Gastroesophageal sphincter (tissue), 4 donors: ENCODE measurements at places on chromosomes 4 and X. TPM values are rescaled to one million over a fixed set of nuclear protein-coding genes. Genes with fewer than 3 reads are reported as not detected.

DNA sequence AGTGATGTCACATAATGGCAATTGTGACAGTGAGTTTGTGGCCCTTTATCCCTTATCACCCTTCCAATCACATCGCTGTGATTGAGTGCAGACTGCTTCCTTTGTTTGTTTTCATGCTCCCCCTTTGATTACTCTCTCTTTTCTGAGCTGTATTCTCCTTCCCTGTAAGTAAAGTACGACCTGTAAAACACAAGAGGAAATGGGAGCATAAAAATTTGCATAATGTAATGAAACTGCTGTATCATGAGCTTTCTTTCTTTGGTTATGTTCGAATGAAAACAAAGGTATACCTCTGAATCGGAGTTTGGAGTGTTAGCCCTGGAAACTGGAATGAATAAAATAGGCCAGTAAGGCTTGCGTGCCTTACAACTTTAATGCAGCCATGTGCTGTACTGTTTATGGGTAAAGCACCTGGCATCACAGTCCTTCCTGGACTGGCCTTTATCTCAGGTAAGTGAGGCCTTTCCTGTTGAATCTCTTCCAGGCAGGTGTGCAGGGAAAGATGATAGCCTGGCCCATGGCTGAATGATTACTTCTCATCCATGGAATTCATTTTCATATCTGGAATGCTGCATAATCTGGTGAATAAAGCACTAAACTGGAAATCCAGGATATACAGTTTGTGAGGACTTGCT lies 26.6 kb upstream of the HS3ST1 start:
- ATAC-seq, result no peak

Gene SSX1
- not detected for total RNA-seq

- ATAC-seq, result no peak
Observed at GRCh38 chr4:70687392-70687791, 940 bp upstream of the UTP3 start.

Gene CXXC4
- total RNA-seq, result 2.4 TPM

DNA sequence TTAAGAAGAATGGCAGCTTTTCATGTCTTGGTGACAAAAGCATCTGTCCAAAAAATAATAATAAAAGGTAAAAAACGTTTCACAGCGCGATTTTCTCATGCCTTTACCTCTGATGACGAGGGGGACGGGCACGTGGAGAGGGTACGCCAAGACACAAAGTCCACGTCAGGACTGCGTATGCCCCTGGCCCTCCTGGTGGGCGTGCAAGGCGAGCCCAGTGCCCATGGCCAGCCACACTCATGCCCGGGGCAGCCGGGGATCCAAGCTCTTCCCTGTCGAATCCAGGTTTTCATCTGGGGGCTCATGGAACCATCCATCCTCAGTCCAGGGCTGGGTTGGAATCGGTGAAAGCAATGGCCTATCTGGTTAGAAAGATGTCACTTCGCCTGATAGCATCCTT lies 176.6 kb downstream of the AFAP1 start:
- ATAC-seq, result no peak

DNA sequence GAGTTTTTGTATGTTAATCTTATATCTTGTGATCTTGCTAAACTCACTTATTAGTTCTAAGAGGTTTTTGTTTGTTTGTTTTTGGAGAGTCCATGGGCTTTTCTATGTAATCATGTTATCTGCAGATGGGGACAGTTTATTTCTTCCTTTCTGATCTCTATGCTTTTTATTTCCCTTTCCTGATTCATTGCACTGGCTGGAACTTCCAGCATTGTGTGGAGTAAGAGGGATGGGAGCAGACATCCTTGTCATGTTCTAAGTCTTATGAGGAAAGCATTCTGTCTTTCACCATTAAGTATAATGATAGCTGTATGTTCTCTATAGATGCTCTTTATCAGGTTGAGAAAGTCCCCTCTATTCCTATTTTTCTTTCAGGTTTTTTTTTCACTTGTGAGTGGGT lies 90.6 kb upstream of the TBC1D9 start:
- ATAC-seq, result no peak

Gene USP51
- total RNA-seq, result 2.3 TPM

DNA sequence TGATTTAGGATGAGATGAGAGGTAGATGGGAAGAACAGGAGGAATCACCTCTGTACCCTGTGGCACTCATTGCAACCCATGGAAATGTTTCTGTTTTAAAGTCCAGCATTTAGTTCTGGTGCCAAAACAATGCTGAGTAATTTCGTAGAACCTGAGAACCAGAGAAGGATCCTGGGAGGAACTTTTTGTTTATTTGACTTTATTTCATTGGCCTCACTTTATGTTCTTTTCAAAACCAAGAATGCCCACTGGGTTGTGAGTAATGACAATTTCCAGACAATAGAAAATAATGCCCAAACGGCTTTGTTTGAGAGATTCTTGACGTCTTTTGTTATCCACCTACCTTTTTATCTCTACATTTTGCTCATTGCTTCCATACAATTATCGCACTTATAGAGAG lies 111.3 kb downstream of the SHROOM3 start:
- ATAC-seq, result no peak

GRCh38 chrX:119617517-119618164 lies 11.4 kb upstream of the NKRF start:
- ATAC-seq, result no peak

DNA sequence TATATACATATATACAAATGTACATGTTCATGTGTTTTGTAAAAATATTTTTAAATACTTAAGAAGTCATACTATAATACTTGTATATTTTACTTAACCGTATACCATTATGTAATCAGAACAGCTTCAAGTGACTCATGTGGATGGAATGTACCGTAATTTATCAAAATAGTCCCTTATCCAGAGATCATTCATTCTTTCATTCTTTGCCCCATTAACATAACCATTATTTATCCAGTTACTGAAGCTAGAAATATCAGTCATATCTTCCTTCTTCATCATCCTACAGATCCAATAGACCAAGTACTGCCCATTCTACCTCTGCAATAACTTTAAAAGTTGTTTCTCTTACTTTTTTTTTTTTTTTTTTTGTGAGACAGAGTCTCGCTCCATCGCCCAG lies 164.2 kb downstream of the MAB21L2 start:
- ATAC-seq, result no peak

Gene TEX13D
- 0.17 TPM for total RNA-seq

DNA sequence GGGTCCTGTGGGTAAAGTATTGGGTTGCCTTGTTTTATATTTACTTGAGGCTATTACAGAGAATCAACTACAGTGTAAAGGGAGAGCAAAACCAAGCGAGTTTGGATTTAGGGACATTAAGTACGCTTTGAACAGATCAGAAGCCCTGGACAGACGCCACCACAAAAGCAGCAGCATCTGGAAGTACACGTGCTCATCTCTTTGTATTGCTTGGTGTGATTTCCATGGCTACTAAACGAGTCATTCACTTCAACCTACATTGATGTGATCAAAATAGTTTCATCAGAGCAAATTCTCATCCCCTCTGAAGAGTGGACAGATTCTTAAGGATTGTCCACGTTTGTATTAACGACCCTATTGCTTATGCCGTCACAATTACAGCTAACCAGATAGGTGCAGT lies 85.1 kb downstream of the SORBS2 start:
- no peak for ATAC-seq

DNA sequence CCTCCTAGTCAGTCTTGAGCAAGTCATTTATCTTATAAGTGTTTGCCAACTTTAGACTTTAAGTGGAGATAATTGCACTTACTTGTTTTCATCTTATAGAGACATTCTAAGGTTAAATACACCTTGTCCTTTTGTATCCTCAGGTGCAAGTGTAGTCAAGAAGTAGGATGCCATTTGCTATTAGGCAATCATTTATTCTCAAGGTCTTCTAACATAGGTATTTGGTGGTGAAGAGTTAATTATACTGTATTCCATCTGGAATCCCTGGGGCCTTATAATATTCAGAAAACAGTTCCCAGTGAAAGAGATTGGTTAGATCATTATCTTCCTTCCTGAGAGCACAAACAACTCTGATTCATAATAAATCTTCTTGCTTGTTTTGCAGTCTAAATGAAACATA lies 23.7 kb downstream of the SULT1E1 start:
- ATAC-seq, result no peak

GRCh38 chr4:130896920-130897319 lies 1801.0 kb downstream of the C4orf33 start:
- no peak for ATAC-seq

Gene NPNT
- total RNA-seq, result 150 TPM

GRCh38 chr4:113064244-113064643 lies 14.8 kb downstream of the ANK2 start:
- ATAC-seq, result no peak

Gene OTC
- total RNA-seq, result not detected

- no peak for ATAC-seq
Observed at GRCh38 chr4:7715271-7716009, 224.2 kb downstream of the AFAP1 start.

DNA sequence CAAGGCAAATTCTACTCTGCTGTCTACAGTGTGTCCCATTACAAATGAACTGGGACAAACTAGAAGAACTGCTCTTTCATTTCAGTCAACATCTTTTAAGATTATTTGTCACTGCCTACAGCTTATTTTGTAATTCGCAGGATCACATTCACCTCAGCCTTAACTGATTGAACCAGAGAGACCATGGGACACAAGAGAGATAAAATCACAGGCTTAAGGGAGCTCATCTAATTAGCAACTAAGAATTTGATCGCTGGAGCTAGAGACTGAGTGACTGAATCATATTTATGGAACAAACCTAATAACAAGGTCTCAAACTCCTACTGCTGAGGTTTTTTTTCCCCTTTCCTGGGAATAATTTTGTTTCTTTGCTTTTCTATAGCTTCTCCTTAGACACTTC lies 898.2 kb downstream of the PCDH18 start:
- no peak for ATAC-seq
